ENCODE measurements at places on chromosomes 4 and X.

GRCh38 chrX:124342174-124342867 is 4.0 kb upstream of the SH2D1A start:
- DNase-seq, result no peak

DNA sequence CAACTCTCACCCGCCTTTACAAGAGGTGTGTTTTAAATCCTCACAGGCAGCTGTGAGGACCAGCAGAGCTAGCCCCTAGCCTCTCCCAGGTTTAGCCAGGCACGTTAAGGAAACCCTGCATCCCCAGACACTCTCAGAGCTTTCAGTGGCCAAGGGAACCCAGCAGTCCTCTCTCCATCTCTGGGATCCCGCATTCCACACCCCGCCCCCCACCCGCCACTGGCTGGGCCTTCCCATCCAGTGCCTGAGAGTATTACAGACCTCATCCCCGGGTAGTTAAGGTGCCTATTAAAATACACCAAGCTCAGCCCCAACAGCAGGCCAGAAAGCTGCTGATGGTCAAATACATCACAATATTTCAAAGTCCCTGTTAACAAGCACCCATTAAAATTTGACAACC is 256.2 kb downstream of the BCOR start:
- no peak for DNase-seq

- DNase-seq, result no peak
Measured at GRCh38 chrX:45322820-45323219, 122.1 kb upstream of the DIPK2B start.

DNA sequence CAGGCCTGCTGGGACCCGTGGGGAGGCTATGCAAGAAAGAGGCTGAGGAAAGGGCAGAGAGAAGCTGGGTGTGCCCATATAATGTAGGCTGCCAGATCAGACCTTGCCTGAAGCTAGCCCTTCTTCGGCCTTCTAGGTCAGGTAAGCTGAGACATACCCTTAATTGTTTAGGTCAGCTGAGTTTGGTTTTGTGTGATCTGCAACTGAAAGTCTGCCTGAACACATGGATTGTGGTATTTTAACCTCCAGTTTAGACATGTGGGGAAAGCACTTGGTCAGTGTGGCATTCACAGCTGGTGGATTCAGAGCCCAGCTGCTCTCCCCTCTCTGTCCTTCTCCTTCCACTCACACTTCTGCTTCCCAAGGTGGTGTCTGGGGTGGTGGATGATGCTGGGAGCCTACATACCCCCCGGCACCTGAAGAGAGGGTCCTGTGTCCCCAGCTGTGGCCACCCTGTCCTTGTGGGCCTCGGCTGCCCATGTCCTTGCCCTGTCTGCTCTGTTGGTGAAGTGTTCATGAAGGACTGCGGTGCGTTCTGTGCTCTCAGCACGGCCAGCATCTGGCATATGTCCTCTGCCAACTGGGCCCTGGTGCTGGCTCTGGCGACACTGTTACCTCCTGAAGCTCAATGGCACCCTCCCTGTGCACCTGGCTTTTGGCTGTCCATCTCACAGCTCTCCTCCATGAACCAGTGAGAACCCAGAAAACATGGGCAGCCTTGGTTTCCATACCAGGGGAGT is 82.1 kb downstream of the NAT8L start:
- DNase-seq, result peak; percentile 36

DNA sequence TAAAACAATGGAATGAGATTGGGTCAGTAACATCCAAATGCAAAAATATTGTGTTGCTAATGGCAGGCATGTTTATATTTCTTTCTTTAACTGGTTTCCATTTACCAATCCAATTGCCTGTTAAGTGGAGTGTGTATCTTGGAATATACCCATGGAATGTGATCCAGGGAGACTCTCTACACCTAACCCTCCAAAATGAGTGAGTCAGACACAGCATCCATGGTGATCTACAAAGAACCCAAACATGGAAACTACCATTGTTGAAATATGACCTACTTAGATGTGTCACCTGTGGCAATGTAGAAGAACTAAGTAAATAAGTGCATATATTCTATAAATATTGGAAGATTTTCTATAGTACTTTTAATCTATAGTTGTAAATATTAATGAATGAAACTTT is 110.3 kb downstream of the AREG start:
- no peak for DNase-seq

DNA sequence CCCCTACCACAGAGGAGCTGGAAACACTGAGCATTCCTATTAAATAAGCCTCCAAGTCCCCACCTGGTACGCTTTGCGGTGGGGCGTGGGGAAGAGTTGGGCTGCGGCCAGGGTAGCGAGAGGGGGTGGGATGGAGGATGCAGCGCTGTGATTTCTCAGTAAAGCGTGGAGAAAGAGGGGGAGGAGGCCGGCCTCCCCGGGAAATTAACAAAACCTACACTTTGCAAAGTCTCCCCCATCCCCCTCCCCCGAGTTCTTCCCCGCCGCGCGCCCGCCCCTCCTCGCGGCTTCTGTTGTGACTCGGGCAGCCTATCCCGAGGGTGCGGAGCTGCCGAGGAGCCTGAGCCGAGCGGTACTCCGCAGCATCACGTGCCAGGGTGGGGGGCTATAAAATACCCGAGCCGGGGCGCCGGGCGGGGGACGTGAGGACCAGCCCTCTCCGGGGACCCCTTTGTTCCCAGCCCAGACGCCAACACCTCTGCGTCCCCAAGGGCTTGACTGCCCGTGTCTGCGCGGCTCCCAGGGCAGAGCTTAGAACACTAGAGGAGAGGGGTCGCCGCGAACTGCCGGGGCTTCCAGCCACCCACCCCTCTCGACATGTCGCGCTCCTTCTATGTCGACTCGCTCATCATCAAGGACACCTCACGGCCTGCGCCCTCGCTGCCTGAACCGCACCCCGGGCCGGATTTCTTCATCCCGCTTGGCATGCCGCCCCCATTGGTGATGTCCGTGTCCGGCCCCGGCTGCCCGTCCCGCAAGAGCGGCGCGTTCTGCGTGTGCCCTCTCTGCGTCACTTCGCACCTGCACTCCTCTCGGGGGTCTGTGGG is at the start of gene GSX2:
GSX2 (plus strand) TSS at position 416 of the 827 bp plus-strand sequence; CDS start at position 598, 182 bp downstream.
- no peak for DNase-seq

GRCh38 chr4:75726577-75726976 is 2.2 kb downstream of the USO1 start:
- no peak for DNase-seq

DNA sequence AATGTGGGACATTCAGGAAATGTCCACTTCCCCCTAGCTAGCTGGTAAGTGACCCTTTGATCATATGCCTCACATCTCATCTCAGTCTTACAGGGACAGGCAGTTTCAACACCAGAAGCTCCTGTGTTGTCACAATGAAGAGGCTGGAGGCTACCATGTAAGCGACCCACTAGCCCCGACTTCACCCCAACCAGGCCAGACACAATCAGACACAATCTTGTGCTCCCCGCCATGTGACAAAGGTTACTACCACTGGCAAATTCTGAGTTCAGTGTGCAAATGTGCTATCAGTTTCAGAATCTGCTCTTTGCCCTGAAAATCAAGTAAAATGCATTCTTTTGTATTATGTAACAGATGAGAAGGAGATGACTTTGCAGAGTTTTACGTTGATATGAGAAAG is 56.9 kb upstream of the STS start:
- DNase-seq, result no peak

DNA sequence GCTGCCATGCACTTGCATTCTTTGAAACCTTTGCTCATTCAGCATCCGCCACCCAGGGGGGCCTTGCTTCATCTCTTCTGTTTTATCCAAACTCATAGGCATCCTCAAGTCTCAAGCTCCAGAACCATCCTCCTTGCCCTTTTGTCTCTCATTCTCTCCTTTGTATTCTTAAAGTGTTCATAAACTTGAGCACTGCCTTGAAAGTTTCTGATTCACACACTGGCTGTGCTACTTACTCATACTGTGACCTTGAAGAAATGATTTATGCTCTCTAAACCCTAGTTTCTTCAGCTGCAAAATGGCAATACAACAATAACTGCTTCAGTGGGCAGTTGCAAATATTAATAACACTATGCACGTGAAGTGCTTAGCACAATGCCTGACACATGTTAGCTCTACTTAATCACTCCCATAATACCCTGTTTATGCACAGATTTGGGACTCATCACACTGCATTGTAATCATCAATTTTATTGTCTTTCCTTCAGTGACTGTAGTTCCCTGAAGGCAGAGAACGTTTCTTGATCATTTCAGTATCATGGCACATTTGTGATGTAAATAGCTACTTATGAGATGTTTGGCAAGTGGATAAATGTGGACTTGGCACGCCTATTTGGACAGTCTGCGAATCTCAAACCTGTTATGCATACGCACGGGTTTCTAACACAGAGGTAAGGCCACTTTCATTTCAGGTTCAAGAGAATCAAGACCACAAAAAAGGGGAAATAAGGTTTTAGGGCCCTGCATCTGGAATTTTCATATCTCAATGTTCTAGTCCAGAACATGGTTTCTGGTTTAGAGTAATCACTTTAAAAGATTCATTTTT is 291.0 kb downstream of the LDB2 start:
- DNase-seq, result no peak

DNA sequence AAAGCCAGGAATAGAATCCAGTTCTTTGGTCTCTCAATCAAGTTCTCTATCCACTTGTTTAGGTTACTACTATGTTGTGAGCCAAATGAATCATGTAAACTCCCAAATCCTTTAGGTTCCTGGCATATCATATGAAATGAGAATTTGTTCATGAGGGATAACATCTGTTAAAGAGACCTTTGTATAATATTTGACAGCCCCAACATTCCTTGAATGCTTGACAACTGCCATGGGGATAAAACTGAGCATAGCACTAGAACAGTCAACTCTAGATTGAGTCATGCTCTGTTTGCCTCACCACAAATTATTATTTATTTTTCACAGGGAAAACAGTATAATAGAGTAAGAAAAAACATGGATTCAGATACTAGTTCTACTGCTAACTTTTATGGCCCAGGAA is 93.3 kb downstream of the NAA11 start:
- DNase-seq, result no peak

GRCh38 chr4:36990128-36990872 is 254.2 kb upstream of the NWD2 start:
- no peak for DNase-seq

- no peak for DNase-seq
Measured at GRCh38 chr4:158850800-158851644, 82.2 kb downstream of the FNIP2 start.
